ENCODE measurements at places on chromosomes 7 and 10.

DNA sequence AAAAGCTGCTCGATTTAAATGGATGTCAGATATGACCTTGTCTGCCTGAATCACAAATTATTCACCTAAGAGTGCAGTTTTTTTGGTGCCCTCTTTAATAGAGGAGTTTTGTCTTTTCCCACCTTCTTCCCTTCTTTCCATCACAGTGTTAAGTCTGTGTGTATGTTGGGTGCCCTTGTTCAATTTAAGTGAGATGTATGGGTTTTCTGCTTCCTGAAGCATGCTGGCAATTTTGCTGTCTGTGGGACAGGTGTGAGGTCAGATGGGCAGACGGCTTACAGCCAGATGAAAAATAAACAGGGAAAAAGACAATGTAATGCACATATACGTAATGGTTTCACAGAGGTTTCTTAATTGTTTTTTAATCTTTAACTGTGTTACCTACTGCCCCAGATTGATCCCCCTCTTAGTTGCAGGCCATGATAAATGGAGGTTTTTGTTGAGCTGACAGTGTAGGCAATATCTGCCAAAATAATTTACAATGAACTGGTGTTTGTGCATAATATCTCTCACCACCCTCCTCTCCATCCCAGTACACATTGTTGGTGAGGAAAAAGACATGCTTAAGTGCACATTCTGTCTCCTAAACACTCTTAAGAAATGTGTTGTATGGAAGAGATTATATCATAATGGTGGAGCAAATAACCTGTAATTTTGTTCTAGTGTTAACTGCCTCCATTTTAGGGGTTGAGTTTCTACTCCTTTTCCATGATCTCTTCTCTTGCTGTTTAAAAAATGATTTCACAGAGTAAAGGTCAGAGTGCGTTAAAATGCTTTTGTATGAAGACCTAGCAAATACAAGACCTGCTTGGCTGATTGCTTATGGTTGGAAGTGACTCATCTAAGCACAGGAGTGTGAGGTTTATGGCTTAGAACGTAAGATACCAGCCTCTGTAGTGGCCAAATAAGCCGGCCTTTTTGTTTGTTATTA is 123.9 kb downstream of the LRRC4 start:
- DNase-seq, result peak; percentile 57

DNA sequence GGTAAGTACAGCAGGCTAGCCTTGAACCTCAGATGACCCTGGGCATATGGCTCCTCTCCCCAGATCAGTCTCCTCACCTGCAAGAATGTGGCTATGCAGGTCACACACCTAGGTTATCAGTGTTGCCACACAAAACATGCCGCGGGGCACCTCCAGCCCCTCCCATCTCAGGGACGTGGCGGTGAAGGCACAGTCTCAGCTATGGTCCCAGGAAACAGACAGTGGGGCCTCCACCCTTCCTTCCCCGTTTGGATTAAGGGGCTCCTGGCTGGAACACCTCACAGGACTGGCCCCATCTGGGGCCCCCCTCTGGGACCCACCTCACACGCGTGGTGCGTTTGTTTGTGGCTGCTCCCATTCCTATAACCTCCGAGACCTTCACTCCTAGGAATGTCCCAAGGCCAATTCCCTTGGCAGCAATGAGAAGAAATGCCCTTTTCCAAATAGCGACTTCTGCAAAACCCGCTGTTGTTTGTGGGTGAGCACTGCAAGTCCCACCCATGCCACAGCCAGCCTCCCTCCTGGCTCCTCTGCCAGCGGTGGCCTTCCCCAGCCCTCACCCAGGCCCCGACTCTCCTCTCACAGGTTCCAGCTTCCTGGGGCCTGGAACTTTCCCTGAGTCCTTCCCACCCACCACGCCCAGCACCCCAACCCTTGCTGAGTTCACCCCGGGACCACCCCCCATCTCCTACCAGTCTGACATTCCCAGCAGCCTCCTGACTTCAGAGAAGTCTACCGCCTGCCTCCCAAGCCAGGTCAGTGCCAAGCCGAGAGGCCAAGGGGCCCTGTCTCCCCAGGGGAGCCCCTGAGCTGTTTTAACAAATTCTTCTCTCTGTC is 17.1 kb downstream of the ZMIZ2 start:
- no peak for DNase-seq

- DNase-seq, result no peak
Measured at GRCh38 chr10:31586723-31587638, 268.0 kb downstream of the ZEB1 start.

DNA sequence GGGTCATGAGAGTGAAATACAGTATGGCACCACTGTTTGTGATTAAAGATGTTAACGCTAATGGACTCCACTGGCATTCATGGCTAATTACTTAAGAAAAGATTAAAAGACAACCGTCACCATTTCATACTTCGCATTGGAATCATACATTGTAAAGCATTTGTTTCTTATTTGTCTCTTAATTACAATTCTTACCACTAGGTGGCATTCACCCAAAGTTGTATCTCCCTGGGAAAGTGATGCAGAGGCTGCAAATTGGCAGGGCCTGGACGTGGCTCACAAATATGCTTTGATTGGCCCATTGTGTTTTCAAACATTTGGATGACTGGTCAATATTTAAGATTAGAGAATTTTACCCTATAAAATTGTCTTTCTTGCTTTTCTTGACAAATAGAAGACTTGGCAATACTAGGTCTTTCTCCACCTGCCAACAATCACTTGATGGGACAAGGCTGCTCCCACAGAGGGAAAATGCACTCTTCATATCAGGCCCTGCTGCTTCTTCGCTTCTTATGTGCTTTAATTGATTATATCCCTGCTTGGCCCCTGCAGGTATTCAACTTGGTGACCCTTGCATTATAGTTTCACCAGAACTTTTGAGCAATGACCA is 72.1 kb upstream of the STARD3NL start:
- peak; percentile 54 for DNase-seq

- DNase-seq, result no peak
Measured at GRCh38 chr10:124348801-124349200, 69.9 kb downstream of the OAT start.

GRCh38 chr10:33880291-33880690 is 545.8 kb upstream of the NRP1 start:
- DNase-seq, result peak; percentile 7

- no peak for DNase-seq
Measured at GRCh38 chr7:134444961-134445315, 14.0 kb downstream of the AKR1B1 start.

GRCh38 chr7:48168159-48168558 is 3.1 kb upstream of the ABCA13 start:
- peak; percentile 73 for DNase-seq

GRCh38 chr10:28906934-28907333 is 229.6 kb downstream of the BAMBI start:
- peak; percentile 74 for DNase-seq

- no peak for DNase-seq
Measured at GRCh38 chr7:98134420-98135228, 28.0 kb downstream of the LMTK2 start.

DNA sequence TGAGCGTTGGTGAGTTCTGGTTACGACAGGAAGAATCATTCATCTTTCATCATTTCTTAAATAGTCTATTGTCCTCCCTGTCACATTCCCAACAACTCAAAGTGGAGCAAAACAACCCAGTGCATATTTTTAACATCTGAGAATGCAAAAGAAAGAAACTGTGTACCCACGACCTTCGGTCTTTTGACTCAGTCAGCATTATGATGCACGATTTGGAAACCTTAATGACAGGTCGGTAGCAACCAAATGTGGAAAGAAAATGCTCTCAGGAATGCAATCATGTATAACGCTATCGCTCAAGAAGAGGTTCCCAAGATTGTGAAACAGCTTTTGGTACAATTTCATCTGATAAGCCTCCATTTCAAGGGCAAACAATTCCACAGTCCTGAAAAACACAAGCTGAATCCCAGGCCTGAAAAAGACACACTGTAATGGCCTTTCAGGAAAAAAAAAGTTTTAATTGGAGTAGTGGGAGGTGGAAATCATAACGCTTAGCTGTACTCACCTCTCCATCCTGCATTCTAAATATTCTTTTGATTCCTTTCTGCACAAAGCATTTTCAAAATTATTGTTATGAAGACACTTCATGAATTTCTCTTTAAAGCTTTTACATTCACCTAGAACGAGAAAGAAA is 2.6 kb downstream of the COX19 start:
- no peak for DNase-seq

DNA sequence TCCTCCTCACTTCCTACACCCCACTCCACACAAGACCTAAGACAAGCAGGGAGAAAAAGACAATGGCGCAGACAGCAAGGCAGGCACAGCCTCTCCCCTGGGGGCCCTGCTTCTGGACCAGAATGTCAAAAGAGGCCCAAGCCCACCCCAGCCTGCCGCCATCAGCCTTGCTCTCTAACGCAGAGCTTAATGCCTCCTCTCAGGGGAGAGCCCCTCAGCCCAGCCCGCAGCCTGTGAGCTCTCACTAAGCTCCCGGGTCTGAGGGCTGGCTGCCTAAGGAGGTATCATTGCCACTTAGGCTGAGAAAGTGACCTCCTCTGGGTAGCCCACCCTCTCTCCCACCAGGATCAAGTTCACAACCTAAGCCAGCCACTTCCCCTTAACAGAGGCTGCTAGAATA is 16.7 kb downstream of the SLIT1 start:
- DNase-seq, result no peak

- no peak for DNase-seq
Measured at GRCh38 chr7:47890606-47891005, 57.7 kb downstream of the PKD1L1 start.

DNA sequence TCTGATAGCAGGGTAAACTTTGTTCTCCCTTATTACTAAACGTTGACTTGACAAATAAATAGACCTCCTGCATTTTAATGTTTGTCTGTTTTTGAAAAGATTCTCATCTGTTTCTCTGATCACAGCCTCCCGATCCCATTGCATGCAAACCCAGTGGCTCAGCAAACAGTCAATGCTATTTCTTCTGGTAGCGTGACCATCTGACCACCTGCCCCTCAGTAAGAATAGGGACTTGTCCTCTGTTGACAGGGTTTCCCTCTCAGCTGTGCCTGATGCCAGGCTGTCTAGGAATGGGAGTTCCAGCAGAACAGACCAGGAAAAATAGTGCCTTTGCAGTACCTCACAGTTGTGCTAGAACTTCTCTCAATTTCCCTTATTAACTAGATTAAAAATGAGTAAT is 40.7 kb upstream of the EBLN1 start:
- DNase-seq, result no peak

- DNase-seq, result no peak
Measured at GRCh38 chr7:155698633-155699032, 54.2 kb downstream of the RBM33 start.

DNA sequence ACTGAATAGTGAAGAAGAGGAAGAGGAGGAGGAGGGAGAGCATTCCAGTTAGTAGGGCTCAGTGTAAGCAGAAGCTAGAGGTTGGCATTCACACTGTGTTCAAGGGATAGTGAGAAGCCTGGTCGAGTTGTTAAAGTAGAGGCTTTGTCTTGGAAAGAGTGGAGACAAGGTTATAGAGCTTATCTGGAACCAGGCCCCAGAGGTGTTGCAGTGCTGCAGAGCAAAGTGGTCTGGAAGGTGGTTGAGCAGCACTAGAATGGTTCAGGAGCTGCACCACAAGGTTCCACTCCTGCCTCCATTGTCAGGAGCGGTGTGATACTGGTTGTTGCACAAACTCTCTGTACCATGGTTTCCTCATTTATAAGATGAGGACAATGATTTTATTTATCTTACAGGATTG is 8.8 kb upstream of the PCGF5 start:
- no peak for DNase-seq

- peak; percentile 67 for DNase-seq
Measured at GRCh38 chr7:4775848-4776623, 613 bp downstream of the AP5Z1 start.

GRCh38 chr10:117334066-117334465 is 41.2 kb downstream of the PDZD8 start:
- peak; percentile 19 for DNase-seq

GRCh38 chr7:3732395-3733005 is 431.4 kb downstream of the SDK1 start:
- DNase-seq, result no peak

- no peak for DNase-seq
Measured at GRCh38 chr7:104963378-104963990, 50.5 kb upstream of the KMT2E start.

GRCh38 chr10:21069278-21069677 is 172.2 kb upstream of the NEBL start:
- DNase-seq, result no peak

DNA sequence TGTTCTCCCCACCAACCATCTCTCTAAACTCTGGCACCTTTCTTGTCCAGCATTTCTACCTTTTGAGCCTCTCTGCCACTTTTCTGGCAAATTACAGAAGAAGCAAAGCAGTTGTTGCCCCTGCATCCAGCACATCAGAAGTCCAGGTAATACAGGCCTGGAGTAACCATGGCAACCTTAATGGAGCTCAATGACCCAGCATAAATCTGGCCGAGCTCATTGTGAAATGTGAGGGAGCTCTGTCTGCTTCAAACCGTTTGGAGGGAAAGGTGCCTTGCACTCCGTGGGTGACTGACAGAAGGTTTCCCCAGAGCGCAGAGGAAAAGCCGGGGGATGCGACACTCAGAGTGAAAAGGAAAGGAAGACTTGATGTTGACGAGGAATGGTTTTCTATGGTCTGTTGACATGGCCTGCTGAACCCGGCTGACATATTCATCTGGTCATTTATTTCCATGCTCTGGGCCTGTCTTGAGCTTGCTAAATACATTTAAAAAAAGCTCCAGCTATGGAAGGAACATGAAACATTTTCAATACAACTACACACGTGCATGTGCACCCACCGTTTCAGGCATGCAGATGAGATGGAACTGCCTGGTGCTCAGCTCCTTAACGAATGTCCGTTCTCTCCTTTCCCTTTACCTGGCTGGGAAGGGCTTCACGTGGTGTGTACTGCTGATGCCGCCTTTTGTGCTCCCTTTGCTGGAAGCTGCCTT is 74.9 kb downstream of the ADRA2A start:
- DNase-seq, result no peak

DNA sequence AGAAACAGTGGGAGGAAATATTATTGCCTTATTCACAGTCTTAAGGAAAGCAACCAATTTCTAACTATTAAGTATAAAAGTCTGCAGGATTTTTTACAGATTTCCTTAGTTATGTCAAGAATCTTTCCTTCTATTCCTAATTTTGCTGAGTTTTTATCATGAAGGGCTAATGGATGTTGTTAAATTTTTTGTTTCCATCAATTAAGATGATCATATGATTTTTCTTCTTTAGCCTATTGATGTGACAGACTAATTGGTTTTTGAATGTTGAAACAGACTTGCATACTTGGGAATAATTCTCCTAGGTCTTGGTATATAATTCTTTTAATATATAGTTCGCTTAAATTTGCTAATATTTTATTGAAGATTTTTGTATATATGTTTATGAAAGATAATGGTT is 569.1 kb upstream of the KCND2 start:
- no peak for DNase-seq

GRCh38 chr10:85642421-85643170 is 724.0 kb downstream of the GRID1 start:
- DNase-seq, result peak; percentile 85

GRCh38 chr10:43867113-43867512 is 218.4 kb upstream of the ZNF32 start:
- DNase-seq, result no peak

GRCh38 chr10:27998178-27998953 is 513 bp downstream of the ODAD2 start:
- DNase-seq, result peak; percentile 55

DNA sequence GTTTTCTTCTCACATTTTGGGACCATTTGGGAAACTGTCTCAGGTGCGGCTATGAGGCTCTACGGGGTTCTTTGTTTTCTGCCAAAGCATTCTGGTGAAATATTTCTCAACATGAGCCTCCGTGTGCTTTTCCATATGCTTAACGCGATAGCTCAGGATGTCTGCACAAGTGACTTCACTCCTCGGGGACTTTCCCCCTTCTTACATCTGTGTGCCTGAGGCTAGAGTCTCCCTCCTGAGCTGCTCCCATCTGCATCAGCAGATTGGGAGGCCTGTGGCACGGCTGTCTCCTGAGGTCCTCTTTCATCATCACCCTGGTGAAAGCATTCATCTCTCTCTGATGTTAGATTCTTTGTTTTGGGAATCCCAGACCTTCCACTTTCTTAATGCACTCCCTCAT is 1190.9 kb downstream of the TYW1 start:
- no peak for DNase-seq
